AG10803 (cell line): ENCODE measurements at places on chromosomes 6 and 20.
A peak's percentile ranks its signal among the peaks of the same experiment; 100 is the strongest.

DNA sequence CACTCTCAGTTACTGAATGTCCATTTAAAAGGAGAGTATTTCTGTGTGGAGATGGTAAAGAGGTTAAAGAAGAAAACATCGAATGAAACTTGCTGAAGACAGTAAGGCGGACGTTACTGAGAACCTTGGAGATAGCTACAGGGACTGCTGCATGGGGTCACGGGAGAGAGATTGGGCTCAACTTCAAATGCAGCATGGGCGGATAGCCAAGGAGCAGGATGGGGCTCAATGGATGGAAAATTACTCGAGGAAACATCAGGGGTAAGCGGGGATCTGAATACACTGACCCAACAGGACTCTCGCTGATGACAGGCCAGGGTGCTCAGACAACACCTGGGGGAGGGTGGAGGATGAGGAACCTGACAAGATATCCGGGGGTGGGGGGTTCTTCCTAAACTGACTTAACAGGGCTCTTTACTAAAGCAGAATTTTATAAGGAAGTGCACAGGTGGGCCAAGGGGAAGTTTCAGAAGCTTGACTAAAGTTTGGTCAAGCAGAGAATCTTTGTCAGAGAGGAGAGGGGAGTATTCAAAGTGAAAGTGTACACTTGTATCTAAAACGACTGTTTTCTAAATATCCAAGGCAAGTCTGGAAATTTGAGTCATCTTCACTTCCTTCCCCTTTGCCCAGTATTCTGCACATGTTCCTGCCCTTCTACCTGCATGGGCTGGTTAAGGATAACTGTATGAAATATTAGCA lies 22.8 kb downstream of the ECT2L start:
- DNase-seq: no peak

- DNase-seq: no peak
Measured at GRCh38 chr6:33751771-33752645, 5.3 kb upstream of the IP6K3 start.

DNA sequence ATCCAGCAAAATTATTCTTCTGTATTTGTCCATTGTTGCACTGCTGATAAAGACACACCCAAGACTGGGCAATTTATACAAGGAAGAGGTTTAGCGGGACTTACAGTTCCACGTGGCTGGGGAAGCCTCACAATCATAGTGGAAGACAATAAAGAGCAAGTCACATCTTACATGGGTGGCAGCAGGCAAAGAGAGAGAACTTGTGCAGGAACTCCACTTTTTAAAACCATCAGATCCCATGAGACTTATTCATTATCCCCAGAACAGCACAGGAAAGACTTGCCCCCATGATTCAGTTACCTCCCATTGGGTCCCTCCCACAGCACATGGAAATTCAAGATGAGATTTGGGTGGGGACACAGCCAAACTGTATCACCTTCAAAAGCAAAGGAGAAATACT lies 286.5 kb upstream of the ECI2 start:
- no peak for DNase-seq

GRCh38 chr6:170097505-170098427 lies 193.1 kb downstream of the DLL1 start:
- no peak for DNase-seq

DNA sequence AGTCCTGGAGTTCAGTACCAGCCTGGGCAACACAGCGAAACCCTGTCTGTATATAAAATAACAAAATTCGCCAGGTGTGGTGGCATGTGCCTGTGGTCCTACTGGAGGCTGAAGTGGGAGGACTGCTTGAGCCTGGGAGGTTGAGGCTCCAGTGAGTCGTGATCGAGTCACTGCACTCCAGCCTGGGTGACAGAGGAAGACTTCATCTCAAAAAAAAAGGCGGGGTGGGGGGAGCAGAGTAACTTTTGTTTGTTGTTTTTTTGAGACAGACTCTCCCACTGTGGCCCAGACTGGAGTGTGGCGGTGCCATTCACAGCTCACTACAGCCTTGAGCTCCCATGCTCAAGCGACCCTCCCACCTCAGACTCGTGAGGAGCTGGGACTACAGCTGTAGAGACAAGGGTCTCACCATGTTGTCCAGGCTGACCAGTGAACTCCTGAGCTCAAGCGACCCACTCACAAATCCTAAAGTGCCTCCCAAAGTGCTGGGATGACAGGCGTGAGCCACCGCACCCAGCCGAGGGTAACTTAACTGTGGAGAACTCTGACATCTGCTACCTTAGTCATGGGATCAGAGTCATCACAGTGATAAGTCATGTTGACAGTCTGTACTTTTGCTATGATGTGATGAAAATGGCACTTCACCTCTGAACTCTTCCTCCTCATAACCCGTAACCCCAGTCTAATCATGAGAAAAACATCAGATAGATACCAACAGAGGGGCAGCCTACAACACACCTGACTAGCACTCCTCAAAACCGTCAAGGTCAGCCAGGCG lies 16.5 kb downstream of the PEDS1 start:
- DNase-seq: no peak

- peak; percentile 55 for DNase-seq
Measured at GRCh38 chr6:25010902-25011625, 75.3 kb upstream of the RIPOR2 start.

GRCh38 chr20:50415516-50416268 lies 94.5 kb upstream of the PTPN1 start:
- DNase-seq: peak; percentile 95
